ENCODE measurements at places on chromosomes 1 and 21.

GRCh38 chr1:151888972-151889570, 20.2 kb downstream of the THEM4 start:
- DNase-seq, result no peak

- no peak for DNase-seq
These were observed 4.2 kb upstream of the RAP1GAP start for GRCh38 chr1:21673277-21673780.

DNA sequence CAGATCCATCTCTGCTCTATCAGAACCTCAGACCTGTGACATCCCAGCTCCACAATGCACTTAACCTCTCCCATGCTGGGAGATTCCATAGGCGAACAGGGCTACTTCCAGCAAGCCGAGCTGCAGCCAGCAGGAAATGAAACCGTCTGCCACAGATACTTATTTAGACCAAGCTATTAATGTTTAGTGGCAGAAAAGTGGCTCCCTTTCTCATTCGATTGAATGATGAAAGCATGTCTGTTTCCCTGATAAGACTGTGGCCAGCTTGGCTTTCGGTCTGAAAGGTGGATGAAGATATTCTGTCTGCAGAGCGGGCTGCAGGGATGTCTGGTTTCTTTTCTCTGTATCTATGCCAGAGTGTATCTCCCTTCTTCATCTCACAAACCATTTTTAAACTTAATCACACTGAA, 146.4 kb downstream of the GREM2 start:
- DNase-seq, result no peak

- peak; percentile 14 for DNase-seq
These were observed 6.6 kb downstream of the LDLRAD2 start for GRCh38 chr1:21818656-21819055.

DNA sequence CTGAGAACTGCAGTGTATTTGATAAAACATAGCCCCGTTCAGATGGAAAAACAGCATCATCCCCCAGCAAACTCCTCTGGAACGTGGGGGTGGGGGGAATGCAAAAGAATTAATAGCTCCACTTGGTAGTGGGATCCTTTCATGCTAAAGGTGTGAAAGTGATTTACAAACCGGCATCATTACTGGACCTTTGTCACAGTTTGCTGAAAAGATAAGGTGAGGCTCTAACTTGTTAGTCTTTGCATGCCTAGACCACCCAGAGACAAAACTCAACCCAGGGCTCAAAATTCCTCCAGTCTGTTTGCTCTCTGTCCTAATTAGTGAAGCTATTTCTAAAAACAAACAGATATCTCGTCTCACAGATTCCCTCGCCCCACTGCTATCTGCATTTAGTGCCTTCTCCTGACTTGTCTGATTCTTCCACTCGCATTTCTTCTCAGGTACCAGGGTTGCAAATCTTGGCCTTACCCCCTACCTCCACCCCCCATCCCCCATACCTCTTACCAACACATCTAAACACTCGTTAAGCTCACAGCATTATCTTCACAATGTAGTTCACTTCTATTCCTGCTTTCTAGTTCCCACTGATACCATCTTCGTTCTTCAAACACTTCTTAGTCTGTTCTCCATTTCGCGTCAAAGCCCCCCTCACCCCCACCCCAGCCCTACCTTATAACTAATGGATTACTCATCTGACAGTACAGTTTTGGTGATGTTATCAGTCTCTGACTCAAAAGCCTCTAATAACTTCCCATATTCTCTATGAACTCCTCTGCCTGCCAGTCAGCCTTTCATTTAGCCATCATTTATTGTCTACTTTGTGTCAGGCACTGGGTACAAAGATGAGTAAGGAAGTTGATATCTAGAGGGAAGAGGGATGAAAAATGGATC, 11.8 kb downstream of the IER5 start:
- DNase-seq, result no peak
